ENCODE measurements at places on chromosomes 5 and 9.
A peak's percentile ranks its signal among the peaks of the same experiment; 100 is the strongest.

GRCh38 chr5:116442095-116442534 lies 132.5 kb downstream of the SEMA6A start:
- DNase-seq: no peak

- peak; percentile 64 for DNase-seq
Observed at GRCh38 chr5:74579215-74579614, 61.3 kb downstream of the ENC1 start.

- DNase-seq: no peak
Observed at GRCh38 chr5:177290816-177291596, 12.5 kb downstream of the RAB24 start.

- no peak for DNase-seq
Observed at GRCh38 chr9:99353408-99353807, 131.3 kb downstream of the SEC61B start.

- no peak for DNase-seq
Observed at GRCh38 chr5:135304352-135305221, 94.4 kb downstream of the MACROH2A1 start.

DNA sequence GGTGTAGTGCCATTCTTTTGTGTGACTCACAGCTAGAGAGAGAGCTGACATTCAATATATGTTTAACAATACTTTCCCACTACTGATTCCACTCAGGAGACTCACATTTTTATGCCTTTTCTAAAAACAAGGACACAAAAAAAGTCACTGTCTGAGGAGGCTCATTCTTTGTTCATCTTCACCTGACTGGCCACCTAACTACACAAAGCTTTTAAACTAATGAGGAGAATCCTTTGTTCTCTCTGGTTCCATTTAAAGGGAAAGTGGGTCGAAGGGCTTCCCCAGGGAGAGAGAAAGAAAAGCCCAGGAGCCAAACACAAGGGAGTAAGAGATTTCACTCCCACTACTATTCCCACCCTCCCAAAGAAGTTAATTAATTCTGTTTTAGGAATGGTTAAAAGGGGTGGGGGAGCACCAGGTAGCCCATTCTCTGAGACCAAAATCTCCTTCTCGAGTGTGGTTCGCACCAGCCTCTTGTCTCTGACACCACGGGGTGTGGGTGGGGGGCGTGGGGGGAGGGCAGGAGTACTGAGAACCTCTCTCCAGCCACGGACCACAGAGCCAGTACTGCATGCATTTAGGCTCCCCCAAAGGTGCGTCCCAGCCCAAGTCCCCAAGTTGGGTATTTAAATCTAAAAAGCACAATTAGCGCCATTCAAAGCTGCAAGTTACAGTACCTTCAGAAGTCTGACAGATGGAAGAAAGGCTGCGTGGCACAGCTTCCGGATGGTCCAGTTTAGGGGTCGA lies 747 bp downstream of the TRPM3 start:
- no peak for DNase-seq

Measured in CD8-positive, alpha-beta memory T cell (primary cell).